SJSA1 (cell line): ENCODE measurements at places on chromosomes 12 and 14. TPM values are rescaled to one million over a fixed set of nuclear protein-coding genes. Genes with fewer than 3 reads are reported as not detected.
A peak's percentile ranks its signal among the peaks of the same experiment; 100 is the strongest.

DNA sequence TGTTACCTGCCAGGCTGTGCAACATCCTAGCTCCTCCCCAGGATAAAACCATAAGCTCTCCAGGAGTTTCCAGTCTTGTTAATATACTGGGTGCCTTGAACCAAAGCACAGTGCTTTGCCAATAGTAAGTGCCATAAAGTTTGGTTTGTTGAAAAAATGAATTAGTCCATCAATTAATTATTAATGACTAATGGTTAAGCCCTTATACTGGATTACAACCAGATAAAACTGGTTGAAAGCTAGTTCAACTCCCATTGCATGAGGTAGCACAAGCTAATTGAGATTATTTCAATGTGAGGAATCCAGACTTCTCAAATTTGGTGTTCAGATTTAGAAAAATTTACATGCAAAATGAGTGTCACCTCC is 1.6 kb upstream of the KRT3 start:
- no peak for DNase-seq

DNA sequence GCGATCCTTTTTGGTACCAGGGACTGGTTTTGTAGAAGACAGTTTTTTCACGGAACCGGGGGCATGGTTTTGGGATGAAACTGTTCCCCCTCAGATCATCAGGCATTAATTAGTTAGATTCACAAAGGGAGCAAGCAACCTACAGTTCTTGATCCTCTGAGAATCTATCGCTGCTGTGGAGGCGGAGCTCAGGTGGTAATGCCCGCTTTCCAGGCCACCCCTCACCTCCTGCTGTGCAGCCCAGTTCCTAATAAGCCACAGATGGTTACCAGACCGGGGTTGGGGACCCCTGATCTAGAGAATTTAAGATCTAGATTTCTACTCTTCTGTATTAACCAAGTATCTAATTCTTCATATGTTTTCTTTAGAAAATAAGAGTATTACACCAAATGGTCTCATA is 4.8 kb downstream of the ARHGAP5 start:
- DNase-seq: no peak

DNA sequence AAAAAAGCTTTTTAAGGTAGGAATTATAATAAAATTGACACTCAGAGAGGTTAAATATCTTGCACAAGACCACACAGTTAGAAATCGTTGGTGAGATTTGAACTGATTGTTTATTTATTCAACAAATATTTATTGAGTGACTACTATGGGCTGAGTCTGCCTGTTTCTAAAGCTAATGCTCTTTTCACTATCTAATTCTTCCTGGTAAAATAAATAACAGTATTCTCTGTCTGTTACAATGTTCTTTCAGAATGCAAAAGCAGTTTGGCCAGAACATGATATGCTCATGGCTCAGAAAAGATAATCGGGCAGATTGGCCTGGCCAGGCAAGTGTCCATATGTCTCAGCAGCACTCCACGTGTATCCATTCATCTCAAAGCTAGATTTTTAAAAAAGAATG is 82.0 kb downstream of the BTG1 start:
- DNase-seq: peak; percentile 52

DNA sequence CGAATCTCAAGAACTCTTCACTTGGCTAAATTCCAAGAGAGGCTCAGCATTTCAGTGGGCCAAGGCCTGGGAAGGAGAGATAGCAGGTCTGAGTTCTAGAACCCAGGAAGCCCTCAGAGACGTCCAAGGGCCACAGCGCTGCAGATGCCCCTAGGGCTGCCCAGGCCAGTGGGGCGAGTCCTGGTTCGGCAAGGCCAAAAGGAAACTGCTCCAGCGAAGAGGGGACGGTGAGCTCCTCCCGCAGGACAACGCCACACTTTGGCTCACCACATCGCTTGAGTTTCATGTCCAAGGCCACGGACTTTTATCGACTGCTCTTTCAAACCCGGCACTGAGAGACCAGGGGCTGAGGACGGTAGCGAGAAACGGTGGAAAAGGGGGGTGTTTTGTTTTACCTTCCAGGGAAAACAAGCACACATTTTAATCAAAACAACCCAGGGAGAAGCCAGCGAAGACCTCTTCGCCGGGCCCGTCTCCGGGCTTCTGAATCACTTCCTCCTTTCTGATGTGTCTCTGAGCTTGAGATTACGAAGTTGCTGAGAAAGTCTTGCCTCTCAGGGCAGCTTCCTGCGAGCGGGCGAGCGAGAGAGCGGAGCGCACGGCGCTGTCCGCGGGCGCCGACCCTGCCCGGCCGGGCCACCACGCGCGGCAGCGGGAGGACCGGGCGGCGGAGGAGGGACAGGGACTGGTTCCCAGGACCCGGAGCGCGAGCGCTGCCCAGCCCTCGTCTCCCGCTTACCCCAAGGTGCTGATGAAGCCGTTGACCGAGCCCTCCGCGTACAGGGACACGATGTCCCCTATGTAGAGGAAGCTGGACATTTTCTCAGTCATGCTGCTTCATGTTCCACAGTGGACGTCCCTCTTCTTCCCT is 808 bp downstream of the ITPR2 start:
- peak; percentile 63 for DNase-seq

DNA sequence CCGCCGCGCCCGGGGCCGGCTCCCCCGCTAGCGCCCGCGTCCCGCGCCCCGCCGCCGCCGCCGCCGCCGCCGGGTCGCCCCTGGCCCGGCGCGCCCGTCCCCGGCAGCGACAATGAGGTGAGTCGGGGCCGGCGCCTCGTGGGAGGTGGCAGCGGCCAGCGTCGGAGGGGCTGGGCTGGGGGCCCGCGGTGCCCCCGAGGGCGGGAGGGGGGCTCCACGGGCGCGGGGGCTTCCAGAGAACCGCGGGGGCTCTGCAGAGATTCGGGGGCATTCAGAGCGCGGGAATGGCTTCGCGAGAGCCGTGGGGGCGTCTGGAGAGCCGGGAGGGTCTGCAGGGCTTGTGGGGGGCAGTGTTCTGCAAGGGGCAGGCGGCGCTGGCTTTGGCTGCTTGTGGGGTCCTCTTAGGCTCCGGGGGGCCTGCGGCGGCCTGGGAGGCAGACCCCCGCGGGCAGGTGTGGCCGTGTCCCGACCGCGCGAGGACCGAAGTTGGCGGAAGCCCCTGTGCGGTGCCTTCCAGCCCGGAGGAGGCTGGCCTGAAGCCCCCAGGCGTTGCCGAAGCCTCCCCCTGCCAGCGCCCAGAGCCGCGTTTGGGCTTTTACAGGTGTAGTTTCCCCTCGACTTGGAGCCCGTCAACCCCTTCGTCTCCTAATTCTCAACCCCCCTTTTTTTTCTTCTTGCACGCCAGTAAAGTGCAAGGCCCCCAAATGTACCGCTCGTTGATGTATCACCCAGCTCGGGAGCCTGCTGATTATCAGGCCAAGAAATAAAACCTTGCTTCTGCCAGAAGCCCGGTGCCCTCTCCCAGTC is 93.1 kb upstream of the EVL start:
- no peak for DNase-seq

- no peak for DNase-seq
Observed at GRCh38 chr12:86230516-86231146, 25.6 kb downstream of the MGAT4C start.

DNA sequence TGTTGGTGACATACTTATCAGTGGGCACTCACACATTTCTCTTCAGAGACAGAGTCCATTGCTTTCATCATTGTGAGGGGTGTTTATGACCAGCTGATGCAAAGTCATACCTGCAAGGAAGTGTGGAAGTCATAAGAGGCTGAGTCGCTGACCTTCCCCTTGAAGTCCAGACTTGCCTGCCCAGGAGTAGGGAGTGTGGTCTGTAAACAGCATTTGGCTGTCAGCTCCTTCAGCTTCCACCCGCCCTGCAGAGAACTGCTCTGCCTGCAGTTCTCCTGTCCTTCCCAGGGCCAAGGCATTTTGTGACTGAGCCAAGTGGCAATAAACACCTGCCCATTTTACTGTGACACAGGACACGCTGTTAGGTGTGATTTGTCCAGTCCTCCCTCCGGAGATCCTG is 801.3 kb downstream of the BCL11B start:
- no peak for DNase-seq

- no peak for DNase-seq
Observed at GRCh38 chr12:100326208-100326607, 30.7 kb upstream of the SLC17A8 start.

- no peak for DNase-seq
Observed at GRCh38 chr14:55077170-55078151, 26.0 kb downstream of the MAPK1IP1L start.

- DNase-seq: no peak
Observed at GRCh38 chr12:113744802-113745395, 221.2 kb downstream of the RBM19 start.

- DNase-seq: no peak
Observed at GRCh38 chr12:19234981-19235871, 105.7 kb downstream of the PLEKHA5 start.

- no peak for DNase-seq
Observed at GRCh38 chr12:28415755-28416154, 225.5 kb downstream of the CCDC91 start.

DNA sequence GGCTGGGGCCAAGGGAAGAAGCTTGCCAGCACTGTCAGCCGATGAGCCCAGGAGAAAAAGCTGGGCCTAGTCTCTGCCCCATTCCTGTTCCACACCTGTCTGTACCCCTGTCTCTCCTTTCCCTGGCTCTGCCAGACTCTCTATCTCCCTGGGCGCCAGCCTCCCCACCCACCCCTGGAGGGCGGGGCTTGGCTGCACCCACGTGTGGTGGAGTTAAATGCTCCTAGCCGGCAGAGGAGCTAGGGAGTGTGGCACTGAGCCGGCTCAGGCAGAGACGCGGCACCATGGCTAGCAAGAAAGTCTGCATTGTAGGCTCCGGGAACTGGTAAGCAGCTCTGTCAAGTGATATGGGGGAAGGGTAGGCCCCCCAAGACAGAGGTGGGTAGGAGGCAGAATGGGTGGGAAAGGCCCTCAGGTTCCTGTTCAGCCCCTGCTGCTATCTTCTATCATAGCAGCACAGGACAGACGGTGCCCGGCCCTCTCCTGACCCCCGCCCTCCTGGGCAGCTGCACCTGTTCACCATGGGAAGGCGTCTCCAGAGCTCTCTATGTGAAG is at the start of gene GPD1:
TSS of gene GPD1 (plus strand) at position 242 of the 555 bp plus-strand sequence. CDS start at position 285, 43 bp downstream.
- no peak for DNase-seq

DNA sequence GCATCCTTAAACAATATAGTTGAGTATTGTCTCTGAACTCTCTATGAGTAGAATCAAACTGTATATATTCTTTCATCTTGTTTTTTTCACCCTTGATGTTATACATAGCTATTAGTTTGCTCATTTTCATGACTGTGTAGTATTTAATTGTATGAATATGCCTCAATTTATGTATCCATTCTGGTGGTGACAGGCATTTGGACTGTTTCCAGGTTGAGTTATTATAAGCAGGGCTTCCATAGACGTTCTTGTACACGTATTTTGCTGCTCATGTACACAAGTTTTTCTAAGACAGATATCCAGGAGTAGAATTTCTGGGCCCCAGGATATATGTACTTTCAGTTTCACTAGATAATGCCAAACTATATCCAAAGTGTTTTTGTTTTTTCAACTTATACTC is 211.4 kb downstream of the NTF3 start:
- no peak for DNase-seq

DNA sequence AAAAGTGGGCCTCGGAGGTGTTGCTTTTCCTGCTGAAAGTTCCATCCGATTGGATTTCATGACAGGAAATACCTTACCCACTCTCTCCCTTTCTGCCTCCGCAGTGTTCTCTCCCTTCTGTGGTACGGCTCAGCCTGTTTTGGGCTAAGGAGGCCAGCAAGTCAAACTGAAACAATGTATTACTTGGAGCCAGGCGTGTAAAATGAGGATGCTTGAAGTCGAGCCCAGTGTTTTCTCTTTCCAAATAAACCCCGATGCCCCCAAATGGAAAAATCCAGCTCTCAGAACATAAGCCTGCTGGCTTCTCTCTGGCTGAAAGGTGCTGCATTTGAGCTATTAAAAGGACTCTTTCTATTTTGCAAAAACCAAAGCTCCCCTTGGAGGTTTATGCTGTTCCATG is 124.7 kb downstream of the ZNF664 start:
- no peak for DNase-seq

- DNase-seq: no peak
Observed at GRCh38 chr12:26818636-26819035, 14.4 kb downstream of the ITPR2 start.

- no peak for DNase-seq
Observed at GRCh38 chr12:122738571-122738970, 7.9 kb upstream of the HCAR1 start.

GRCh38 chr14:53824061-53824460 is 132.6 kb downstream of the BMP4 start:
- no peak for DNase-seq

- DNase-seq: no peak
Observed at GRCh38 chr12:103696101-103696500, 109.0 kb downstream of the STAB2 start.

GRCh38 chr12:96879301-96879700 is 27.8 kb upstream of the NEDD1 start:
- DNase-seq: no peak

- DNase-seq: no peak
Observed at GRCh38 chr12:6626654-6627283, 9.0 kb downstream of the LPAR5 start.

- DNase-seq: no peak
Observed at GRCh38 chr14:75216427-75217006, 40.1 kb upstream of the TMED10 start.

The ARHGAP9 gene
- total RNA-seq: 30.6 TPM in 2 replicates

The ETFBKMT gene
- total RNA-seq: 0.53 and 1.5 TPM in 2 replicates

The RNF212B gene
- not detected in 2 replicates for total RNA-seq

The TMTC1 gene
- 0.21 TPM in 1 of 2 replicates, not detected in the other for total RNA-seq

The TGM1 gene
- 0.76 TPM in 1 of 2 replicates, not detected in the other for total RNA-seq

The ANKRD33 gene
- total RNA-seq: not detected in 2 replicates

The TMCC3 gene
- total RNA-seq: 0.81 and 1.9 TPM in 2 replicates

The NKX2-1 gene
- not detected in 2 replicates for total RNA-seq

The IRAK3 gene
- not detected in 2 replicates for total RNA-seq

The ANO4 gene
- total RNA-seq: 0.24 TPM in 1 of 2 replicates, not detected in the other

The B3GNT4 gene
- not detected in 2 replicates for total RNA-seq

The OTX2 gene
- not detected in 2 replicates for total RNA-seq
